ENCODE measurements at places on chromosomes 4 and X.

- DNase-seq, result no peak
These were observed 24.8 kb downstream of the DOK7 start for GRCh38 chr4:3487861-3488260.

DNA sequence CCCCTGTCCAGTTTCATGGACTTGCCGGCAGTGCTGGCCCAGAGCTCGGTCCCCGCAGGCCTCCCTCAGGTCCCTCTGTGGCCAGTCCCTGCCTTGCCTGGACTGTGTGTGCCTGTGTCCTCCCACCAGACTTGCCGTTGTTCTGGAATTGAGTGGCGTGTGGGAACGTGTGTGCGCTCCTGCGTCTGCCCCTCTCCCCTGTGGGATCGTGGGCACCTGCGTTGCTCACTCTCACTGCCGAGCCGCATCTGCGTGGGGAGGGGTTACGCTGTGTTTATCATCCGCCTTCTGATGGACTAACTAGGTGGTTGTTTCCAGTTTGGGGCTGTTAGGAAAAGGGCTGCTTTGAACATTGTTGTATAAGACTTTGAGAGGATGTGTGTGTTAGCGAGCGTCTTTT lies 21.2 kb downstream of the PCGF3 start:
- DNase-seq, result no peak

- DNase-seq, result peak; percentile 11
These were observed 14.5 kb upstream of the PRRG3 start for GRCh38 chrX:151680805-151681204.

GRCh38 chr4:2771264-2771663 lies 15.1 kb upstream of the TNIP2 start:
- DNase-seq, result no peak

DNA sequence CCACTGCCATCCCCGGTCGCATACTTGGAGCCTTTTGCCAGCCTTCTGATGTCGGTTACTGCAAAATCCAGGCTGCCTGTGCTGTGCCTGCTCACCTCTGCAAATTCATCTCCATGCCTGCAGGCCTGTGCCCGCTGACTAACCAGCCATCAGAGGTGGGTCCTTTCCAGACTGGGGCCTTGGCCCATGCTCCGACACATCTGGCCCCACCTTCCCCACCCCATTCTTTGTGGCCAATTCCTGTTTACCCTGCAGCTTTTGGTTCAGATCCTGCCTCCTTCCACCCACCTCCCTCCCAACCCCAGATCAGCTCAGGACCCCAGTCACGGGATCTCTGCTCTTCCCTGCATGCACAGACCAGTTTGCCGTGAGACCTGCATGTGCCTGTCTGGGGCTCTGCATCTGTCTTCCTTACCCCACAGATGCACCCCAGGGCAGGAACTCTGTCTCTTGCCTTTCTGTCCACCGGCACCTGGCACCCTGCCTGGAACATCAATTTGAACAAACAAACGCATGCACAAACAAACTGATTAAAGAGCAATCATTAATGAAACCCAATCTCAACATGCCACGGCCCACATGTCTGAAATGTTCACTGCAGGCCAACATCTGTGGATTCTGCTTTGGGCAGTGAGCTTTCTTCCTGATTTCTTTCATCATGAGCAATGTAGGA lies 112.8 kb upstream of the PSAPL1 start:
- peak; percentile 49 for DNase-seq

DNA sequence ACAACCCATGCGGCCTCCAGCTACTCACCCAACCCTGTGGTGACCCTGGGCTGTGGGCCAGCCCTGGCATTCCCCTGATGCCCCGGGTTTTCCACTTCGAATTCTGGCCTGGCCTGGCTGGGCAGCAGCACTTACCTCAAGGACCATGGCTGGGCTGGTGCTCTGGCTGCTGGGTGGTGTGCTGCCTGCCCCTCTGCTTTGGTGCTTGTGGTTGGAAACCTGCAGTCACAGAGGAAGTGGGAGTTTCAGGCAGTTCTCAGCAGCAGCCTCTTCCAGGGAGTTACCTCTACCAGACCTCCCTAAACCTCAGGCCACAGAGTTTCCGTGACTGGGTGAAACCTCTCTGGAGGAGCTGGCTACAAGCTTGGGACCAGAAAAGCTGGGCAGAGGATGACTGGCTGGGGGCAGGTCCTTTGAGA lies at the start of gene CXCR3:
TSS of gene CXCR3 (minus strand) at position 209 of the 419 bp plus-strand sequence. CDS start at position 147, 62 bp downstream.
- DNase-seq, result no peak

DNA sequence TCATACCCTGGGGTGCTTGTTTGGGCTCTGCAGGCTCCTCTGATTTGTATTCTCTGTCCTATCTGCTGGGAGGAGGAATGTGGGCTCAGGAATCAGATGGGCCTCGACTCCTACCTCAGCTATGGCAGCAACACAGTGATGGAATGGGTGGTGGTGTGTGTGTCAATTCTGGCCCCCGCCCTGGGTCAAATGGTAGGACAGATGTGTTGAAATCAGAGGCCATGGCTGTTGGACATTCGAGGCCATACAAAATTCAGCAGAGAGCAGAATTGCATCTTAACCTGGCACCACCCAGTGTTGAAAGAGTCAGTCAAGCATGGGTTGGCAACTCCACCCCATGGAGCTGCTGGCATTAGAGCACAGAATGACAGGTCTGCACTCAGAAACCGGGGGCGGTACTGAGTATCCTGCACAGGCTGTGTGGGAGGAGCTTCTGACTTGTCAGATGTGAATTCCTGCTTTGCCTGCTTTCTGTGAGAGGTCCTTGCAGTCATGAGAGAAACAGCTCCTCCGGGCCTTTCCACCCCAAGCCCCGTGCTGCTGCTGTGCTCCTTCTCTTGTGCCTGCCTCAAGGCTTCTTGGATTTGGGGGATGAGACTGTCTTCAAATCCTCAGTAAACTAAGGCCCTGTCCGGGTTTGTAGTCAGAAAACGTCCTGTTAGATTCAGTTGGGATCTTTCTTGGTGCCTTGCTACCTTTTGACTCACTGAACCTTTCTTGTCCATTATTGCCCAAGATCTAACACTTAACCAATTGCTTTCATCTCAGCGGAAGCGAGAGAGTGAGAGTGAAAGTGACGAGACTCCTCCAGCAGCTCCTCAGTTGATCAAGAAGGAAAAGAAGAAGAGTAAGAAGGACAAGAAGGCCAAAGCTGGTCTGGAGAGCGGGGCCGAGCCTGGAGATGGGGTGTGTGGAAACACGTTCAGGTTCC lies 13.0 kb downstream of the DKC1 start:
- DNase-seq, result no peak

GRCh38 chrX:71131510-71131909 lies 13.1 kb downstream of the MED12 start:
- no peak for DNase-seq

GRCh38 chr4:83723609-83724008 lies 187.7 kb downstream of the GPAT3 start:
- no peak for DNase-seq

DNA sequence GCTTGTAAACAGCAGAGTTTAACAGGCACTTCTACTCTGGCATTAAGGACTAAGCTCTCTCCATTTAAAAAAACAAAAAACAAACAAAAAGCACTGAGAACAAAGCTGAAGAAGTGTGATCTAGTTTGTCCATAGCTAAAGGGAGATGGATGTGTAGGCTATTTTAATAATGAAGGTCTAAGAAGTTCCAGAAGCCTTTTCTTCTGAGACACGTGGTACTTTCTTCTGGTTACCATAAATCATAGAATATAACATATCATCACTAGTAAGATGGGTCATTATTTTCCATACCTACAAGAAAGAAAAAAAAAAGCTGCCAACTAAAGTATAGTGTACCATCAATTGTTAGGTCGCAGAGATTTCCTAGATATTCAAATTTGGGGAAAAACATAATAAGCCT lies 722 bp upstream of the NBDY start:
- no peak for DNase-seq

- DNase-seq, result no peak
These were observed 67.9 kb downstream of the KLHL8 start for GRCh38 chr4:87152310-87153041.

DNA sequence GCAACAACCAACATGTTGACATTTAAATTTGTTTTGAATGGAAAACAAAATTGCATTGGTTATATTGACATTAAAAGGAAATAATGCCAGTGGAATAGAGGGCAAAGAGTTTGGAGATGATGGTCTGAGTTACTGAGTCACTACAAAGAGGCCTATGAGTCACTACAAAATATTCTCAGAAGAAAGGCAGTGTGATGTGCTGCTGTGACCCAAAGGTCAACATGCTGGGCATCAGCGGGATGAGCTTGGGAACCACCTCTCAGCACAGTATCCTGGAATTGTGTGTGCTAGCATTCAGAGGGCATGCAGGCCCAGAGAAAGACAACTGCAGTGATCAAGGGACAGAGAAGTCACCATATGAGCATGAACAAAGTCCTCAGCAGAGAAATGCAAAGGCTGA lies 2.8 kb downstream of the CMC4 start:
- no peak for DNase-seq

DNA sequence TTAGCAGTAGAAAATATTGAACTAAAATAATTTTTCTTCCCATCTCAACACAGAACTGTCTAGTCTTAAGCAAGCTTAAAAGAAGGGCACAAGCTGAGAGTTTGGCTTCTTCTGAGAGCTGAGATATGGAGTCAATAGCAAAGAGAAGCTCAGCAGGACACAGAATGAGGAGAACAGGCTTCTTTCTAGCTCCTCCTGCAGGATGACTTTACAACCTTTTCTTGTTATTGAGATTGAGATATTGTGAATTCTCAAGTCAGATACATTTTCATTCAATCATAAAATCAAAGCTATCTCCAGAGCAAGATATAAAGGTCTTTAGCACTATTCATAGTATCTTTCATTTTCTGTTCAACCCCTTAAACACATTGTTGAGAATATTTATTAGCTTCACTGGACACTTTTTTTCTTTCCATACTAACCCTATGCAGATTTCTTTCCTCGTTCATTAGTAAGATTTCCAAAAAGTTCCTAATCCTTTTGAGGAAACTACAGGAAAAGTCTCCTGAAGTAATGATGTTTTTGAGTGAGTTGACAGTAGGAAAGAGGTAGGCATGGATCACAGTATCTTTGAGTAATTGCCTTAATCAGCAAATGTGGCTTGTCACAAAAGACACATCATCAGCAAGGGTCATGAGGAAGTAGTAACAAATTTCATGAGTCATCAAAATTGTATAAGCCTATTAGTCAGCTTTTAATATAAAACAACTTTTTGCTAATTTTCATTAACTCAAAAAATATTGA lies 17.8 kb upstream of the CXCL3 start:
- no peak for DNase-seq

GRCh38 chr4:149702414-149703293 lies 113.0 kb downstream of the IQCM start:
- no peak for DNase-seq

- DNase-seq, result no peak
These were observed 1.5 kb downstream of the PGRMC1 start for GRCh38 chrX:119237562-119237942.

DNA sequence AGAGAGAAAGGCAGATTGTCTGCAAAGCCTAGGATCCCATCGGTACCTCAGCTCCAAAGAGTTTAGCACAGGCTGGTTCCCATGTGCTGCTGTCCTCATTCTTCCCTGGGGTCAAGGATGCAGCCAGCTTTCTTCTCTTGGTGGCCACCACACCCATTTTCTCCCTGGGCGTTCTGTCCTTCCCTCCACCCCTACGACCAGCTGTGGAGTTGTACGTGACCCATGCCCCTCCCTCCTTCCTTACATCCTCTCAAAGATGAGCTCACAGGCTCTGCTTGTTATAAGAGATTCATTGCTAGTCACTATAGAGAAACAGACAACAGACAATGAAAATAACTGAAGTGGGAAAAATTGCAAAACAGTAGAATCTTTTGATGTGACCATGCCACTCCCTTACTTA lies 74.0 kb upstream of the KLF3 start:
- DNase-seq, result no peak

GRCh38 chrX:153727123-153727931 lies 2.7 kb downstream of the ABCD1 start:
- DNase-seq, result peak; percentile 58

DNA sequence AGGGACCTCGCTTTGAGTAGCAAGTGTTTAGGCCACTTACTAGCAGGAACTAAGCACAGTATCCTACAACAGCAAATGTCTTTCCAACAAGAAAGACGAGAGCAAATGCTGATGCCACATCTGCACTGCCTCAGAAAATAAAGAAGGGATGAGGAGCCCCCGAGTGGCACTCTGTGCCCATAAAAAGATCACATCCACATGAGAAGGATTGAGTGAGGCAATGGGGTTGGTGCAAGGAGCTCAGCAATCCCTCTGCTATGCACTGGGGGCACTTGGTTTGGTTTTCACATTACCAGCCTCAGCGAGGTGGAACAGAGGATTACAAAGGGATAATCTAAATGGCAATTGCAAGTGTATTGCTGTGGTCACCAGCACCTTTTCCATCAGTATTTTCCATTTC lies 252.8 kb upstream of the SLC7A11 start:
- DNase-seq, result peak; percentile 7

- DNase-seq, result no peak
These were observed 97.3 kb downstream of the RS1 start for GRCh38 chrX:18574591-18574990.

GRCh38 chr4:159282329-159282728 lies 179.4 kb downstream of the RAPGEF2 start:
- DNase-seq, result no peak

DNA sequence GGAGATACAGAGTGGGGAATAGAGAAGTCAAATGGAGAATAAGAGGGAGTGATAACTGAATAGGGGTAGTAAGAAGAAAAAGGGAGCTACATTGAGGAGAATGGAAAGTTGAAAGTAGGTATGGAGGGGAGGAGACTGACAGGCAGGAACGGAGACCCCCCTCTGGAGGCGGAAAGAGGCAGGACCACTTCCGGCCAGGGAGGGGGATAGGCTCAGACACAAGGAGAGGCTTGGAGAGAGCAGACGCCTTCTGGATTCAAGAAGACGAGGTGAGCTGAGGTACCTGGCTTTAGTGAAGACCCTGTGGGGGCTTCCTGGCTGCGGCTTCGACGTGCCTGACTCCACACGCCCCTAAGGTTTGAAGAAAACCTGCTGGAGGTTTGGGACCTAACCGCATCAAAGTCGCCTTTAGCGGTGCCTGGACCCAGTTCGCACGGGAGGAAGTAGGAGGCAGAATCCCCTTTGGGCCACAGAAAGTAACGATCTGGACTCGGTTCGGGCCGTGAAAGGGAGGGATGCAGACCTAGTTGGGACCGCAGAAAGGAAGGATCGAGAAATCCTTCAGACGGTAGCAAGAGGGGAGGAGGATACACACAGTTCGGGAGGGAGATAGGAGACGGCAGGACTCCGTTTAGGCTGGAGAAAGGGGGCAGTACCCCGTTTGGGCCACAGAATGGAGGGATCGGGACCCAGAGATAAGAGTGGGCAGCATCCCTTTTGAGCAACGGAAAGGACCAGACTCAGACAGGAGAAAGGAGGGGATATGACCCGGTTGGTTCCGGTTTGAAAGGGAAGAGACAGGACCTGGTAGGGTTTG lies at the start of gene TRO:
TSS of gene TRO (plus strand) at position 215 of the 817 bp plus-strand sequence. CDS start 1,423 bp downstream, outside the sequence.
- no peak for DNase-seq

GRCh38 chr4:165926307-165926706 lies 53.3 kb downstream of the TLL1 start:
- DNase-seq, result no peak

- no peak for DNase-seq
These were observed 343.0 kb upstream of the CPEB2 start for GRCh38 chr4:14659286-14659685.

GRCh38 chr4:168057412-168057811 lies 34.9 kb upstream of the ANXA10 start:
- no peak for DNase-seq

- no peak for DNase-seq
These were observed 88.8 kb downstream of the DRD5 start for GRCh38 chr4:9870165-9870790.
